Mucosa of descending colon (tissue), 3 donors: ENCODE measurements at places on chromosomes 1 and 21.

DNA sequence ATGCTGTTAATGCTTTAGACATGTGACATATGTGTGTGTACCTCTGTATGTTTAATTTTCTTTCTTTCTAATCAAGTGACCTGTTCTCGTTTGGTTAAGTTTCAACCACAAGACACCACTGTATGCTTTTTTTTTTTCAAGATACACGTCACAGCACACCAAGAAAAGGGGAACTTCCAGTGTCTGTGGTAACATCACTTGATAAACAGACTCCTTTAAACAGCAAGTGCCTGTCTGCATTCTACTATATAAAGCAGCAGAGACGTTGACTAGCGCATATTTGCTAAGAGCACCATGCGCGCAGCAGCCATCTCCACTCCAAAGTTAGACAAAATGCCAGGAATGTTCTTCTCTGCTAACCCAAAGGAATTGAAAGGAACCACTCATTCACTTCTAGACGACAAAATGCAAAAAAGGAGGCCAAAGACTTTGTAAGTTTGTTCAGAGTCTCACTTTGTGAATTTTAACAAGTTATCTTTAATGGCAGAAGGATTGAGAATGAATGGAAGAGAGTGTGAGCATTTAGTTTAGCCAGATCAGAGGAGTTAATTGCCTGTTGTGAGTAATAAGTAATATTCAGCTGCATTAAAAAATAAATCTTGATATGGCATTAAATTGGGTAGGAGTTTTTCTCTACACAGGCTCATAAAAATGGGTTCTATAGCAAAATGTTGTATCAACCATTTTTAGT is at the start of gene RGS1:
TSS of gene RGS1 (plus strand) at position 275 of the 691 bp plus-strand sequence. CDS start at position 295, 20 bp downstream.
- DNase-seq = peak; percentile 62

DNA sequence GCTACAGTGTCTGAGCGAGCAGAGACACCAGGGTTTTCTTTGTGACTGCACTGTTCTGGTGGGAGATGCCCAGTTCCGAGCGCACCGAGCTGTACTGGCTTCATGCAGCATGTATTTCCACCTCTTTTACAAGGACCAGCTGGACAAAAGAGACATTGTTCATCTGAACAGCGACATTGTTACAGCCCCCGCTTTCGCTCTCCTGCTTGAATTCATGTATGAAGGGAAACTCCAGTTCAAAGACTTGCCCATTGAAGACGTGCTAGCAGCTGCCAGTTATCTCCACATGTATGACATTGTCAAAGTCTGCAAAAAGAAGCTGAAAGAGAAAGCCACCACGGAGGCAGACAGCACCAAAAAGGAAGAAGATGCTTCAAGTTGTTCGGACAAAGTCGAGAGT is 2.7 kb downstream of the ZBTB18 start:
- DNase-seq = no peak

GRCh38 chr1:165628147-165628822 is 2.7 kb upstream of the MGST3 start:
- DNase-seq = no peak

DNA sequence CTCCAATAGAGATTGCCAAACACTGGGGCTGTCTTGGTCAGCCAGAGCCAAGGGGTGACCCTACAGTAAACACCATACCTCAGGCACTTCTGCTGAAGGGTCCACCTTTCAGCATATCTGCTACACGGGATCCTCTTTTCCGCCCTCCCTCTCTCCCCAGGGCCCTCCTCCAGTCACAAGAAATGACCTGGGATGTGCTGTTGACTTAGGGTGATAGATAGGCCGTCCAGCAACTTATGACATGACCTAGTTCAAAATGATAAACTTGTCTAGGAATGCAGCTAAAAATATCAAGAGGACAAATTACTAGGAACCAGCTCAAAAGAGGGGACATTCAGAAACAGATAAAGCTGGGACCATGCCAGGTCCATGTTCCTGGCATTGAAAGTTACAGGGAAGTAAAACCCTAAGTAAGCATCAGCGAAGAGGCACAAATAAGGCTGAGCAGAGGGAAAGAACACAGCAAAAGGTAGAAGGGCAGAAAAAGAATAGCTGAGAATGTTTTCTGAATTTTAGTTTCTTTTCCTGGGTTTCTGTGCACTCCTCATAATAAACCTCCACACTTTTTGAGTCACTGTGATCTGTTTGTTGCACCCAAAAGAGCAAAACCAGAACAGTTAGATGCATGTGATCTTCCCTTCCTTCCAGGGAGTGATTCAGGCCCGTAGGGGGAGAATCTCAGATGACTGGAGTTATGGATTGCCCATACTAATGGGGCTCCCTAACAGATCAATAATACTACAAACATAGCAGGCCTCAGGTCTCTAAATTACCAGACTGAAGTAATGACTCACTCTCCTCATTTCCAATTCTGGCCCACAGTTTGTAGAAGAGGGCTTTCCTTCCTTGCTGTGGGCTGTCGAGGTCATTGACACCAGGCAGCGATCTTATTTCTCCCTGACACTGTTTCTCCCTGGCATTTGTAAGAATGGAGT is 48.9 kb upstream of the F3 start:
- no peak for DNase-seq
